ENCODE measurements at places on chromosomes 1 and 21.

GRCh38 chr1:7592120-7592798, 178.8 kb upstream of the VAMP3 start:
- DNase-seq, result no peak

DNA sequence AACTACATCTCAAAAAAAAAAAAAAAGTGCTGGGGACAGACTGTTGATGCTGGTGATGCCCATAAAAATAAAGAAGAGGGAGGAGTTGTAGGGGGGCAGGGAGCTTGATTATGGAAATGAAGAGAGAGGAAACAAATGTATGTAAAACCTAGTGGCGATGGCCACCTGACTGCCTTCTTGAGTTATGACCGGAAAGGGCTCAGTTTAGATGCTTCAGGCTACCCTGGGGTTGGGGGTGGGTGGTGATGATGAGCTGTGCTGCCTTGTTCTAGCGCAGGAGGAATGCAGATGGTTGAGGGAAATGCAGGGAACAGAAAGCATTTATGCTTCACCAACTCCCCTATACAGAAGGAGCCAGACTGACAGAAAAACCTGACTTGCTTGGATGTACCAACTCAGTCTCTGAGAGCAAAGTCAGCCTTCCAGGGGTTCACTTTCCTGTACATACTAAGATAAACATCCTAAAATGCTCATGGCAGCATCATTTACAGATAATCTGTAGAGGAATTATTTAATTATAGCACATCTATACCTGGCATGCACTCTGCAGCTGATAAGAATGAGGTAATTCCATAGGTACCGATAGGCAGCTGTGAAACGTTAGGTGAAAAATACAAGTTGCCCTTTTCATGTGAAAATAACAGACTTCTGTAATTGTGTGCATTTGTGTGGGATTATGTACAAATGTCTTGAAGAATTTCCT, 8.0 kb upstream of the BCAR3 start:
- no peak for DNase-seq

DNA sequence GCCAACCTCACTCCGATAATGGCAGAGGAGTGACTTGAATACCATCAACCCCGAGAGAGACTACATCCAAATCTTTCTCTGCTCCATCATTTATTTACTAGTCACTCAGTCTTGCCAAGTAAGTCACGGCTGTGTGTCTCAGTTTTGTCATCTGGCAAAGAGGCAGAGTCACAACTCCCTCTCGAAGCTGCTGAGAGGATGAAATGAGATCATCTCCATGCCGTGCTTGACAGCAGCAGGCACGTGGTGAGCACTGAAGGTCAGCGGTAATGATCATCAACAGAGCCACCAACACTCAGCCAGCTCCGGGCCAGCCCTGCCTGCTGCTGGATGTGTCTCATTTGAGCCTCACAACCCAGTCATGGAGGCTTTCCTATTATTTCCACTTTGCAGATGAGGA, 19.9 kb downstream of the ALDH4A1 start:
- DNase-seq, result no peak

GRCh38 chr1:29121936-29122681, 1.6 kb downstream of the TMEM200B start:
- no peak for DNase-seq

GRCh38 chr1:205455581-205456382, at the start of gene BLACAT1:
TSS of gene BLACAT1 (minus strand) at chr1:205456045.
- DNase-seq, result no peak

- DNase-seq, result no peak
Measured at GRCh38 chr1:212990276-212990675, 25.4 kb downstream of the ANGEL2 start.

DNA sequence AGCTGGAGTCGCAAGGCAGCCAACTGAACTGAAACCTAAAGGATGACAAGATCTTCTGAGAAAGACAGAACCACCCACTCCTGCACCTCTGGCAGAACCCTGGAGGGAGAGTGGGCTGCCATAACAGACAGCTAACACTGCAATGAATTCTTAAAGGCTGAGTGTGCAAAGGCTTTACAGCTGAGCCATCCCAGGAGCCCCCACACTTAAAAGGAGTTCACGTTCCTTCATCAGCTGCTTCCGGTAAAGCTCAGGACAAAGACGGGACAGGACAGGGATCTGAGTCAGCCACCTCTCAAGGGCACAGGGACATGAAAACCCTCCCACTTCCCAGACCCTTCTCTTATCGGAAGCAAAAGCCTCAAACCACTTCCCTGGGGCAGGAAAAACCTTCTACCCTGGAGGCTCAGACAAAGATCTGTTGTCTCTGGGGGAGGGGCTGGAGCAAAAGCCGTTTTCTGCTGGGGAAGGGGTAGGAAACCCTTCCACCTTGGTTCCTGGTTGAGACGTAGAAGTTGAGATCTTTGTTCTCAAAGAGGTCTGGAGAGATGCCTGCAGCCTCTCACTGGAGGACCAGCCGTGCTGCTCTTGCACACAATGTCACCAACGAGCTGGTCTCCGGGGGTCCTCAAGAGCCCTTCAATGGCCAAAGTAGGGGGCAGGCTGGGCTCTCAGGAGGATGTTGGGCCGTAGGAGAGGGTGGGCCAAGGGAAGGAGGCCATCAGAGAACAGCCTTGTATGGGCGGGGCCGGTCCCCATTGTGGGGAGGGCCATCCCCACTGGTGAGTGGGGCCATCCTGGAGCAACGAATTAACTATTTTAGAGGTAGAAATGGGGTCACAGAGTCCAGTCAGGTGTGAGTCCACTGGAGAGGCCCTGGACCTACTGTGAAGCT, 452.4 kb downstream of the PTPRU start:
- DNase-seq, result no peak

DNA sequence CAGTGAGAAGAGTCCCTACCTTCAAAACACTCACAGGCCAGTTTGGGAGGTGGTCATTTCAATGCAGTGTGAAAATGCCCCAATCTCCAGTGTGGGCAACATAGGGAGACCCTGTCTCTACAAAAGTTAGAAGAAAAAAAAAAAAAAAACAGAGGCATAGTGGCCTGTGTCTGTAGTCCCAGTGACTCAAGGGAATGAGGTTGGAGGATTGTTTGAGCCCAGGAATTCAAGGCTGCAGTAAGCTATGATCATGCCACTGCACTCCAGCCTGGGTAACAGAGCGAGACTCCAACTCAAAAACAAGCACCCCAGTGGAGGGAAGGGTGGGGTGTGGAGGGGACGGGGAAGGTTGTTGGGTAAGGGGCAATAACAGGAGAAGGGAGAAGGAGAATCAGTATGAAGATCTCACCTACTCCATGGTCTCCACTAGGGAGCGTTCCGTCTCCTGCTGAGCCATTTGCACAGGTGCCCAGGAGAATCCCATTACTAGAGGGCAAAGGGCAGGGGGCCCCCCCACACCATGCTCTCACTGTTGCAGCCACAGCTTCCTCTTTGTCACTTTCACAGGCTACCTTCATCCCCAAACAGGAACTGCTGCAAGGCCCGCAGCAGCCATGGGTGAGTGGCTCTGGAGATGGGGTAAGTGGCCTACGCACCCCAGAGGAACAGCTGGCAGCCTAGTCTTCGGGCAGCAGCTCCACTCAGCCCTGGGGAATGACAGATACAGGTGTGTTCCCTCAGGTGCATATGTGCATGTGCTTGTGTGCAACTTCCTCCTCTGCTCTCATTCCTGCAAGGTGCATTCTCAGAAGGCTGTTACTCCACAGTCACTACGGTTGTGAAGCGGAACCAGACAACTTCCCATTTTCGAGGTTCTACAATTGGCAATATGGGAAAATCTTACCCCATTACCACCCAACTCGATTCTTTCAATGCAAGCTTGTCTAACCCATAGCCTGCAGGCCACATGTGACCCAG, 87.9 kb upstream of the LYST start:
- peak; percentile 17 for DNase-seq

- DNase-seq, result no peak
Measured at GRCh38 chr1:59846209-59846894, 31.6 kb downstream of the HOOK1 start.

DNA sequence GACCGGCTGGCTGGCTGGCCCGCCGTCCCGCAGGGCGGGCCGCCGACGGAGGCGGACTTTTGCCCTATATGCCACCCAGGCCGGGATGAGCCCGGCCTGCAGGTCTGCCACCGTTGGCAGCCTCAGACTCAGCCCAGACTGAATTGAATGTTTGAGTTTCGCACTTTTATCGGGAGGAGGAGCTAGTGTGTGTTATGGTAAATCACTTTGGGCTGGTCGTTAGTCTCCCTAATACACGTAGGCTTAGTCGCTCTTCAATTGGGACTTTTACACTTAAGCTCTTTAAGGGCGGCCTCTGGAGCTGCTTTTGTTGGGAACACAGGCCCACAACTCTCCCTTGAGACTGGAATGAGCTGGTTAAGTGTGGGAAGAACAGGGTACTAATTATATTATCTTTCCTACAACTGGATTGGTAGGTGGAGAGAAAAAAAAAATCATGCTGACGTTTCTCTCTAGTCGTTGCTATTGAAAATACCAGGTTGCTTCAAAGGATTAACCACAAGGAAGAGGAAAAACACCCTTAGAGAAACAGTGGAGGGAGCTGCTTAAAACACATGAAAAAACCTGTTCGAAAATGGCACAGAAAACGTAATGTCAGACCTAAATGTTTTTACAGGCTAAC, 1.4 kb upstream of the IRF2BP2 start:
- no peak for DNase-seq

GRCh38 chr1:99180343-99180808, 83.9 kb upstream of the PLPPR4 start:
- peak; percentile 49 for DNase-seq

- DNase-seq, result no peak
Measured at GRCh38 chr21:17931080-17931479, 111.9 kb upstream of the C21orf91 start.

DNA sequence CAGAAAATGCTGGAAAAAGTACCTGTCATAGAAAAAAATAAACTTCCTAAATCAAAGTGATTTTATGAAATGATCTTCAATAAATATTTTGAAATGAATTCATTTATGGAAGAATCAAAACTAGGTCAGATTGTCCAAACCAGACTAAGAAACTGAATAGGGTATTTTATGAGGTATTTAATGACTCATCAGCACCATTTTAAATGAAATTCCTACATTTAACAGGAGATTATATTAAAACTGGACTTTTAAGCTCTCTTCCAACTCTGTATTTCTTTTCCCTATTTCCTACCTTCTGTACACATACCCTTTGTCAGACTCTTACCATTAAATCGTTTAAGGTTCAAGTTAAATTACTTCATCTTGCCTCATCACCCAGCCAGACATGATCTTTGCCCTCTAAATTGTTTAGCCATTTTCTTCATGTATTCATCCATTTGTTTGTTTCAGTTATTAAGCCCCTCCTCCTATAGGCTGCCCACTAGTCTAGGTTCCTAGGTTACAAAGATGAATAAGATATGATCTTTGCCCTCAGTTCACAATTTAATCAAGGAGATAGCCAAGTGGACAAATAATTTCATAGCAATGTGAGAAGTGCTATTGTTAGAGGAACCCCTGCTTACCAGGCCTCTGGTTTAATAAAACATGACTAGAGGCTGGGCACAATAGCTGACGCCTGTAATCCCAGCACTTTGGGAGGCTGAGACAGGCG, 25.0 kb downstream of the TATDN3 start:
- no peak for DNase-seq

DNA sequence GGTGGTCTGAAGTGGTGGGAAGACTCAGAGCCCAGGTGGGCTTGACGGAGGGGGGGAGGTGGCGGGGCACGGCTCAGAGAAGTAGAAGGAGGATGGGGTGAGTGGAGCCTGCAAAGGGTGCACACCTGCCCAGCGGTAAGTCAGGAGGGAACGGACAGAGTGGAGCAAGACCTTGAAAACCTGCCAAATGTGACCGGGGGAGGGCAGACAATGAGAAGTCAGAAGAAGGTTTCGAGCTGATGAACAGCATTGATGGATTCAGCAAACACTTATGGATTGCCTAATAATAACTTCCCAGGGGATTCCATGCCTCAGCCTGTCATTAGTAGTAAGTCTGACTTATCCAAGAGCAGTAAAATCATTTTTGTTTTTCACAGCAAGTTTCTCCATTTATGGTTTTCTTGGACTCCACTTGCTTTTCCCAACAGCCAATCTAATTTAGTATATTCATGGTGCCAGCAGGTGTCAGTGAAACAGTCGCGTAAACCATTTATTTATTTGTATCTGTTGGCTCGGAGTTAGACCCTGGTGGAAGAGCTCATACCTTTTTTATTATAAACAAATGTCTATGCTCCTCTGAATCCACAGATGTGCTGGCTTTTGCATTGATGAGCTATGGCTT, 279.1 kb downstream of the PCP4 start:
- DNase-seq, result no peak

DNA sequence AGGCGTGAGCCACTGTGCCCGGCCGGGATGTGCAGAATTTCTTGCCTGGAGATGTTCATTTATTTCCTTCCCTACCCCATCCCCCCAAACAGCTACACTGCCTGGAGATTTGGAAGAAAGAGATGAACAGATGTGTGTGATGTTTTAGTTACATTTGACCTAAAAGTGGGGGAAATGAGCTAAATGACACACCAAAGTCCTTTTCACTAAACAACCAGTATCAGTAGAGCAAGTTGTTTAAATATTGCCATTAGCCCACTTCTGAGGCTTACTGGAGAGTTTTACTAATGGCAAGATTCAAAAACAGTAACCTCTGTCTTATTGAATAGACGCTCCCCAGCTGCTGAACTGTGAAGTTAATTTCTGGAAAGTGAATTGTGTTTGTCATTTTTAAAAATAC, 100.1 kb downstream of the RUNX1 start:
- no peak for DNase-seq

DNA sequence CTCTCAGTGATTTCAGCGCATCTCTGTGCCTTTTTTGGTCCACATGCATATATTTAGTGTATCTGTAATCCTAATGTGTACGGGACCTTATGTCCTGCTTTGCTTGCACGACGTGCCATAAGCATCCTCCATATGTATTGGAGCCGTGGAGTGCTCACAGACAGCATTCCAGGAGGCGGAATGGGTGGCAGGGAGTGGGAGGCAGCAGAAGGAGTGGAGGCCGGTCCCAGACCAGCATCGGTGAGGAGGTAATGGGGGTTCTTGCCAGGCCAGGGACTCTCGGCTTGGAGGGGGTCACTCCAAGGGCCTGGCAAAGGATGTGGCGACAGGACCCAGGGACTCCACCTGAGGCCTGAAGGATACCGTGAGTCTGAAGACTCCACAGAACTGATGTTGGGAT, 185.0 kb downstream of the CAMTA1 start:
- no peak for DNase-seq

GRCh38 chr1:164240081-164240480, 318.9 kb upstream of the PBX1 start:
- DNase-seq, result no peak

DNA sequence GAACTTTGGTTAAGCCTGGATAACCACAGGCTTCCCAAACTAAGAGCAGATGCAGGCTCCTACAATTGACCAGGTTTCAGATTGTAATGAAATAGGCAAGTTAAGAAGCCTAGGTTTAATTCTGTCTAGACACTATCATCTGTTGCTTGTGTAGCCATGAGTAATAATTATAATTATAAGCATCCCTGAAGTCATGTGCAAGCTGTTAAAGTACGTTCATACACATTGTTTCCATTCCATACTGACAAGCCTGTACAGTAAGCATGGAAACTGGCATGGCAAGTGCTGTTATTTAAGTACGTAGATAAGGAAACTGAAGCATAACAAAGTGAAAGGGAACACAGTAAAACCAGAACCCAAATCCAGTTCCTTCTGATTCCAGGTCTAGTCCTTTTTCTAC, 557.2 kb upstream of the BEND5 start:
- DNase-seq, result no peak

GRCh38 chr1:67316180-67316902, 8.7 kb downstream of the IL12RB2 start:
- no peak for DNase-seq

- no peak for DNase-seq
Measured at GRCh38 chr1:29123887-29124365, at the start of gene TMEM200B. TSS of gene TMEM200B (minus strand) at chr1:29123903. CDS start at chr1:29121828, 2,075 bp downstream.
